GM12878 (cell line): ENCODE measurements at places on chromosomes 7 and 10.

- DNase-seq, result no peak
- no peaks in the 10 kb centered on the region for H3K36me3 ChIP-seq
- H3K27me3 ChIP-seq, result no peaks in the 10 kb centered on the region; the same call in 1 of the 2 replicates
- no peak overlapping the region for H3K27ac ChIP-seq
- H3K4me1 ChIP-seq, result no peaks in the 10 kb centered on the region
- no peak overlapping the region for H3K4me3 ChIP-seq
Observed at GRCh38 chr10:79465341-79465740, 19.9 kb upstream of the ZCCHC24 start.

DNA sequence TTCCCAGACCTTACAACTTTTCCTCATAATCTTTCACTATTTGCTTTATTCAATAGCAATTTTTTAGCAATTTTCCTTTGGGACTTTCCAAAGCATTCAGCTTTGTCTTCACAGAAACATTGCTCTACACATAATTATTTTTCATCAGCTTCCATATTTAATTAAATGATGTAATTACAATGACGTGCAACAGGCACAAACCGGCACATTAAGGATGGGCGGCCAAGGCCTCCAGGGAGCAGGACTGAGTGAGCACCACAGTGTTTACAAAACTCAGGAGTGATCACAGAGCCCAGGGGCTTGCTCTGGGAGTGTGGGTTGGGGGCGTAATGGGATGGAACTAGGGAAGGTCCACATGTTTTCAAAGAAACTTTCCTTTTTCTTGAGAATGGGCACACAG is 69.8 kb downstream of the MAD1L1 start:
- no peak overlapping the region for H3K27ac ChIP-seq
- H3K4me1 ChIP-seq, result peaks cover 18% of the 10 kb centered on the region
- H3K4me3 ChIP-seq, result no peak overlapping the region
- H3K36me3 ChIP-seq, result no peaks in the 10 kb centered on the region; the same call in 1 of the 2 replicates
- DNase-seq, result no peak
- no peaks in the 10 kb centered on the region for H3K27me3 ChIP-seq

GRCh38 chr7:142905759-142906158 is 20.2 kb upstream of the TRPV6 start:
- no peak for DNase-seq
- no peak overlapping the region for H3K27ac ChIP-seq
- no peaks in the 10 kb centered on the region for H3K27me3 ChIP-seq
- H3K36me3 ChIP-seq, result no peaks in the 10 kb centered on the region
- H3K4me1 ChIP-seq, result no peaks in the 10 kb centered on the region

DNA sequence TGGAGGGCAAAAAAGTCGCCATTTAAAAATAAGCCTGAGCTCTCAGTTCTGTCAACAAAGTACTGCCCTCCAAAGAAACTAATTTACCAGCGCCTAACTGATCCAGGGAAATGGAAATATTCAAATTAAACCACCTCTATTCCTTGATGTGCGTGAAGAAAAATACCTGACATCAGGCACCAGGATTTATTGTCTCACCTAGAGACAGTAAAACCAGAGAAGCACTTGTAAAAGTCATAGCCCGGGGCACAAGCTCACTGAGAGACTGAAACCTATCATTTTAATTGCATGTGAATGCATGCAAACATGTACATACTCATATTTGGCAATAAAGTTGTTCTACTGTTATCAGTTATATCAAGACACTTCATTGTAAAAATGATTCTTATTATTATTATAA is 147.3 kb upstream of the VSTM2A start:
- no peak overlapping the region for H3K4me3 ChIP-seq
- no peaks in the 10 kb centered on the region for H3K27me3 ChIP-seq
- no peak for DNase-seq
- no peak overlapping the region for H3K27ac ChIP-seq
- H3K4me1 ChIP-seq, result no peaks in the 10 kb centered on the region

- DNase-seq, result no peak
- H3K27me3 ChIP-seq, result no peaks in the 10 kb centered on the region; the same call in 1 of the 2 replicates
- H3K4me3 ChIP-seq, result no peak overlapping the region
- H3K36me3 ChIP-seq, result no peaks in the 10 kb centered on the region
Observed at GRCh38 chr10:123912871-123913270, 21.3 kb upstream of the CPXM2 start.

- no peak overlapping the region for H3K4me3 ChIP-seq
- no peak overlapping the region for H3K27ac ChIP-seq
- H3K36me3 ChIP-seq, result no peaks in the 10 kb centered on the region
- no peaks in the 10 kb centered on the region for H3K27me3 ChIP-seq
- no peak for DNase-seq
Observed at GRCh38 chr10:131404886-131405285, 93.4 kb upstream of the TCERG1L start.

- H3K4me3 ChIP-seq, result peak overlapping the region; percentile 90
- H3K36me3 ChIP-seq, result no peaks in the 10 kb centered on the region
- H3K4me1 ChIP-seq, result no peaks in the 10 kb centered on the region; the same call in 1 of the 2 replicates
- no peak for DNase-seq
- no peaks in the 10 kb centered on the region for H3K27me3 ChIP-seq
Observed at GRCh38 chr7:70694971-70695794, 436.8 kb upstream of the GALNT17 start.

DNA sequence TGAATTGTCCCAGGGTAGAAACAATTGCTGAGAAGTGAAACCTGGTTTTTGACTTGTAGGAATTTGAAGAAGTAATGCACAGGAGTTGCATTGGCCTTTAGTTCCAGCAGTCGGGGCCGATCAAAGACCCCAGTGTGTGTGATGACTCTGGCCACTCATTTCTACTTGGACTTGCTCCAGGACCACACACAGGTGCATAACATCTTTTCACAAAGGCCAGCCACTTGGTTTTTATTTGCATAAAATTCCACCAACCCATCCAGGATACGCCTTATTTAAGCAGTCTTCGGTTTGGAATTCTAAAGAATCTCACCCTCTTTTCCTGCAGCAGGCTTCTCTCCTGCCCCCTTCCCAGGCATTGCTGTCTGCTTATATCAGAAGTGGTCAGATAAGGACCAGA is 162.0 kb upstream of the HABP2 start:
- no peaks in the 10 kb centered on the region for H3K27me3 ChIP-seq
- no peaks in the 10 kb centered on the region for H3K4me1 ChIP-seq
- no peak overlapping the region for H3K27ac ChIP-seq

DNA sequence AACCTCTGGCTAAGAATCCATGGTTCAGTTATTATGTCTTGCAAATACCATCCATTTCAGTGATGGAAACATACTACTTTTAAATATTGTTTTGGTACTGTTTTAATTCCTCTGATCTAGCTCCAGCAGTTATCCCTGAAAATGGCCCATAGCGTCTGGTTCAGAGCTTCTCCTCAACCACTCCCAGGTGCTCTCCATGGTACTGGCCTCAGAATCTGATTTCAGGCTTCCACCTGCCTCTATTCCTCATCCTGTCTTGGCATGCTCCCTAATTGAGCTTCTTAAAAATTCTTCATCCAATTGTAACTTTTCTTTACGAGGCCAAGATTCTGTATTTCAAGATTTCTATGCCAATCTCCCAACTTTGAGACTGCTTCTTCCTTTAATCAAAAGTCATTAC is 236.3 kb downstream of the HTR7 start:
- H3K27ac ChIP-seq, result no peak overlapping the region
- DNase-seq, result no peak
- no peak overlapping the region for H3K4me3 ChIP-seq
- no peaks in the 10 kb centered on the region for H3K4me1 ChIP-seq

GRCh38 chr7:140196361-140197217 is 19.8 kb upstream of the KDM7A start:
- H3K27me3 ChIP-seq, result no peaks in the 10 kb centered on the region
- no peaks in the 10 kb centered on the region for H3K4me1 ChIP-seq
- no peak overlapping the region for H3K27ac ChIP-seq

DNA sequence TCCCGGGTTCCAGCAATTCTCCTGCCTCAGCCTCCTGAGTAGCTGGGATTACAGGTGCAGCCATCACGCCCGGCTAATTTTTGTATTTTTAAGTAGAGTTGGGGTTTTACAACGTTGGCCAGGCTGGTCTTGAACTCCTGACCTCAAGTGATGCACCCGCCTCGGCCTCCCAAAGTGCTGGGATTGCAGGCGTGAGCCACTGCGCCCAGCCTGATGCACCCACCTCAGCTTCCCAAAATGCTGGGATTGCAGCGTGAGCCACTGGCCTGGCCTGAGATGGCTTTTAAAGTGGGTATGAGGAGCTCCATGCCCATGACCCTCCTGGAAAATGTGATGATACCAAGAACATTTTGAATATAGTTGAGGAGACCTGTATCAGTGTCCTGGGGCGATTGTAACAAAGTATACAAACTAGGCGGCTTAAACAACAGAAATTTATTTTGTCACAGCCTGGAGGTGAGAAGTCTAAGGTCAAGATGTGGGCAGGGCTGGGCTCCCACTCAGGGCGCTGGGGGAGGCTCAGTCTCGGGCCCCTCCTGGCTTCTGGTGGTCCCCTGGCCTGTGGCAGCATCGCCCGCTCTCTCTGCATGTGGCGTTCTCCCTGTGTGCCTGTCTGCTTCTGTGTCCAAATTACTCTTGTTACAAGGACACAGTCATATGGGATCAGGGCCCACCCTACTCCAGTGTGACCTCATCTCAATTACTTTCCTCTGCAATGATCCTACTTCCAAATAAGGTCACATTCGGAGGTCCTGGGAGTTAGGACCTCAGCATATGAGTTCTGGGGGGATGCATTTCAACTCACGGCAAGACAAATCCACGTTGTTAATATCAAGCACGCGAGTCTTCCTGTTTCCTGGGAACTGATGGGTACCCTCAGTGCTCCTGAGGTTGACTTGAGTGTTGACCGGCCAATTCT is 108.8 kb downstream of the ACTR3B start:
- H3K4me1 ChIP-seq, result no peaks in the 10 kb centered on the region
- no peak for DNase-seq
- H3K27me3 ChIP-seq, result no peaks in the 10 kb centered on the region
- no peak overlapping the region for H3K27ac ChIP-seq

DNA sequence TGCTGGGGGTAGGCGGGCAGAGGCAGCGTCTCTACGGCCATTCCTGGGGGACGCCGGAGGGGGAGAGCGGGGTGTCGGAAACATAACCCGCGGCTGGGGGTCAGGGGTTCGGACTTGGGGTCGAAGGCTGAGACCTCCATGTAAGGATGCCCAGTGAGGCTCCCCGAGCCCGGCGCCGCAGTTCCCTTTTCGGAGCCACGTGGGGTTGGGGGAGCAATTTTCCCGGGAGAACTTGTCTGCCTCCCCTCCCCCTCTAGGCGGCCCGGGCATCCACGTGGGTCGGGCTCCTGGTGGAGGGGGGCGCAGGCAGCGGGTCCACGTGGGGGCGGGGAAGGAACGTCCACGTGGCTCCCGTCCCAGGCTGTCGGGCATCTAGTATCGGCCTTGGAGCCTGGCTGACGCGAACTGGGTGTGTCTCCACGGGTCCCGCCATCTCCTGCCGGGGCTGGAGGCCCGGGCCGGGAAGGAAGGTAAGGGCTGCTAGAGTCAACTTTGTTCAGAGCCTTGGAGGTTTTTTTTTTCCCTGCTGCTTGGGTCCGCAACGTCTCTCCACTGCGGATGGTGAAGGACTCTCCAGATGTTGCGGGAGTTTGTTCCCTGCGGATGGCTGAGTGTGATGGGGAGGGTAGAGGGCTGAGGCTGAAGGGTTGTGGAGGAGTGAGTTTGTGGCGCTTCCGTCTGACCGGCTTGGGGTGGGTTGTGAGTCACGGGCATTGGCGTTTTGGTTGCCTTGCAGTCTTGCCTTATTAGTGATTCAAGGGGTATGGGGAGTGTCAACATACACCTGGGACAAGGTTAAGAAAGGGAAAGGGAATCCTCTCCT is 744 bp downstream of the PPRC1 start:
- peak overlapping the region; percentile 75 for H3K27ac ChIP-seq
- peak overlapping the region; percentile 93 for H3K4me3 ChIP-seq
- H3K27me3 ChIP-seq, result no peaks in the 10 kb centered on the region
- peaks cover 7% of the 10 kb centered on the region; the same call in 1 of the 2 replicates for H3K36me3 ChIP-seq

DNA sequence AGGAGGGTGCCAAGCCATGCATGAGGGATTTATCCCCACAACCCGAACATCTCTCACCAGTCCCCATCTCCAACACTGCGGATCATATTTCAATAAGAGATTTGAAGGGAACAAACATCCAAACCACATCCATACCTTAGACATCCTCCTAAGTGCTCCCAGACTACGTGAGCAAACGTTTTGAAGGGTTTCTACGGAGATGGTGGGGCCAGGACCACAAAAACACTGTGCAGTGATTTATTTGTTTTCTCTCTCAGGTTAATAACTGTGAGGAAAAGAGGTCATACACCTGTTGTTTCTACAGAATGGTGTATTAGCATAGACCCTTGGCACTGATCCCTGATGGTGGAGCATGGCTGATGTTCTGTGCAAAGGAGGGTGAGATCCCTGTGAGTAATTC is 277.8 kb downstream of the FRMD4A start:
- H3K27ac ChIP-seq, result no peak overlapping the region
- H3K4me3 ChIP-seq, result no peak overlapping the region
- H3K27me3 ChIP-seq, result no peaks in the 10 kb centered on the region
- H3K4me1 ChIP-seq, result no peaks in the 10 kb centered on the region

DNA sequence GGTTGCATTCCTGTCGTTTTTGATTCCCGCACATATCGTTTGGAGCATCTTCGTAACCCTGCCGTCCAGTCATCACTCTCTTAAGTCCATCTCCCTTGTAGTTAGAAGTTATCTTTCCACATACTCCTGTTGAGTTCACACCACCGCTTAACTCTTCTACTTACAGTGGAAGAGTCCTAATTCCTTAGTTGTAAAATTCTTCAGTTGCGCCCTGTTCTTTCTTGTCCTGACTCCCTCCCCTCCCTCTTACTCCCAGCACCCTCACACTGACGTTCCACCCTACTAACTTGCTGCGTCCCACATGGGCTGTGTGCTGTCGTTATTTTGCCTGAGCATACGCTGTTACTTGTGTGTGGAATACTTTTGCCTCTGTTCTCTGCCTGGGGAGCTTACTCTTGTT is 11.7 kb downstream of the DNAJB6 start:
- peaks cover 3% of the 10 kb centered on the region; the same call in 1 of the 2 replicates for H3K36me3 ChIP-seq
- no peaks in the 10 kb centered on the region for H3K27me3 ChIP-seq
- peaks cover 19% of the 10 kb centered on the region for H3K4me1 ChIP-seq
- DNase-seq, result no peak

DNA sequence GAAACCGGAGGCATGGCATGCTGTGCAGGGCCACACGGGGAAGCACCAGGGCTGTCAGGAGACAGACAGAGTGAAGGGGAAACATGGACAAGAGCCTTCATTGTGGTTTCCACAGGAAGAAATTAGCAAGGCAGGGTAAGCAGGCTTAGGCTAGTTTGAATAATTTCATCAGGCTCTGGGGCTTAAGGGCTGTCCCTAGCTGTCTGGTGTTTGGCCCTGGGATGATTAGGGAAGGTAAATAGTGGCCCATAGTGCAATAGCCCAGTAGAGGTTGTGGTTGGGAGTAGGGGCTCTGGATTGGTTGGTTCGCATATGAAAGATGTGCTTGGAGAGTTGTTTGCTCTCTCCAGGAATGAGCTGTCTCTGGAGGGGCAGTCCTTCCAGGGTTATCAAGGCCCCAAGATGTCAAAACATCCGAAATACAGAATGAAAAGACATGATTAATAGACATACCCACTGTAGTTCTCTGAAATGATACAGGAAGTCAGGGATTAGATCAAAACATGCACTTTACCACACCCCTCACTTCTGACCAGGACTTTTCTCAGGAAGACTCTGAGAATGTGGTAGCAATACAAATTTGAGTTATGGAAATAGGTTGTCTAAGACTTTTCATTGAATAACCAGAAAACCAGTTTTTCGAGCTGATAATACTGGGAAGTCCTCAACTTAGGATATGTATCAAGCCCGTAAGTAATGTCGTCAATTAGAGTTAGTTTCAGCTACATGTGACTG is 224.9 kb upstream of the NFE2L3 start:
- no peak overlapping the region for H3K4me3 ChIP-seq
- no peaks in the 10 kb centered on the region for H3K4me1 ChIP-seq
- H3K36me3 ChIP-seq, result no peaks in the 10 kb centered on the region
- H3K27ac ChIP-seq, result no peak overlapping the region
- no peak for DNase-seq
- no peaks in the 10 kb centered on the region for H3K27me3 ChIP-seq

GRCh38 chr7:91941450-91941849 is 788 bp downstream of the AKAP9 start:
- no peaks in the 10 kb centered on the region for H3K36me3 ChIP-seq
- H3K4me3 ChIP-seq, result peak overlapping the region; percentile 98
- no peaks in the 10 kb centered on the region for H3K27me3 ChIP-seq
- peak overlapping the region; percentile 84 for H3K27ac ChIP-seq
- peaks cover 10% of the 10 kb centered on the region for H3K4me1 ChIP-seq
